ENCODE measurements at places on chromosomes 5 and 9.

DNA sequence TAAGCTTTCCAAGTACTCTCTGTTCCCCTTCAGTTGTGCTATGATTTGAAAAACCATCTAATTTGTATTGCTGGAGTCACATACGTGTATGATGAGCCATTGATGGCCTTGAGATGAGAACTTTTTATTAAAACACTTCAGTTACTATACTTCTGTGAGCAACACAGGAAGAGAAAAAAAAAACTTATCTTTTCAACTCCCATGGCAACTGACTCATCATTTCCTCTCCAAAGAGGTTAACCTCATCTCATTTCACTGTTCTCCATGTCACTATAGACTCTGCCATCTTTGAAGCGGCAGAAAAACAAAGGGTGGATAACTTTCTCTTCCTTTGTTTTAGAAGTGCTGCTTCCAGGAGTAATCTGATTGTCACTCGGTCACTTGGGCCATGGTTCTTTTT, 104.3 kb upstream of the PCSK1 start:
- DNase-seq, result no peak

DNA sequence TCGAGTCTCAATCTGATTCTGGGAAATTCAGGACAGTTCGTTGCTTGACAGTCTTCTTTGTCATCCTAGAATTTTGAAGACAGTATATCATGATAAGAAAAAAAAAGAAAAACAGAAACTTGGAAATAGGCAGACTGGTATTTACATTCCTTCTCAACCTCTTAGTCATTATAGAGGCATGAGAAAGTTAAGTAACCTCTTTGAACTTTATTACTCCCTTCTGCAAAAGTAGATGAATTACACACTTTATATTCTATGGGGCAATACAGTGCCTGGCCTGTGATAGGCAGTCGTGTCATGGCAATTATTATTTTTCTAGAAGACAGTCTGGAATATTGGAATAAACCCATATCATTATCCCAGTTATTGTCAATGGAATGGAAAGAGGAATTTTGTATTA, 828.9 kb downstream of the TLR4 start:
- no peak for DNase-seq

DNA sequence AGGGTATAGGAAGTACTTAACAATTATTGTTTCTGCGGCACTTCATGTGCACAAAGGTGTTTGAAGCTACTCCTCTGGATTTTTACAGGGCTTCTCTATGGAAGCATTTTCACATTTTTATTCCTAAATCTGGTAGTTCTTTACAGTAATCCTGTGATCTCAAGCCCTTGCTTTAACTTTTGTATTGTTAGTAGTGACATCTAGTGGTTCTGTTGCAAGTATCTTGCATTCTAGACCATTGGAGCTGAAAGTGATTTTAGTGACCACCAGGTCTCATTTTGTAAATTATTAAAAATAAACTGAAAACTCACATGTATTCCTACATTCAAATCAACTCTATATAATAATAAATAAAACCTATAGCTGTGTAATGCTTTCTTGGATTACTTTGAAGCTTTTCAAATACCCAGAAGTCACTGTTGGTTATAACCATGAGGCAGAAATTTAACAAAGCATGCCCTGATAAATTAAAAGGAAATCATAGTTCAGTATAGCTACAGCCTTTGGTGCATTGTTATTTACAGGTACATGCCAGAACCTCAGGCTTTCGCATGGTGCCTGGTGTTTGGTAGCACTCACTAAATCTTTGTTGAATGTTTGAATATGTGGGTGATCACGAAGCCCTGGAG, 18.9 kb downstream of the RPS23 start:
- no peak for DNase-seq

DNA sequence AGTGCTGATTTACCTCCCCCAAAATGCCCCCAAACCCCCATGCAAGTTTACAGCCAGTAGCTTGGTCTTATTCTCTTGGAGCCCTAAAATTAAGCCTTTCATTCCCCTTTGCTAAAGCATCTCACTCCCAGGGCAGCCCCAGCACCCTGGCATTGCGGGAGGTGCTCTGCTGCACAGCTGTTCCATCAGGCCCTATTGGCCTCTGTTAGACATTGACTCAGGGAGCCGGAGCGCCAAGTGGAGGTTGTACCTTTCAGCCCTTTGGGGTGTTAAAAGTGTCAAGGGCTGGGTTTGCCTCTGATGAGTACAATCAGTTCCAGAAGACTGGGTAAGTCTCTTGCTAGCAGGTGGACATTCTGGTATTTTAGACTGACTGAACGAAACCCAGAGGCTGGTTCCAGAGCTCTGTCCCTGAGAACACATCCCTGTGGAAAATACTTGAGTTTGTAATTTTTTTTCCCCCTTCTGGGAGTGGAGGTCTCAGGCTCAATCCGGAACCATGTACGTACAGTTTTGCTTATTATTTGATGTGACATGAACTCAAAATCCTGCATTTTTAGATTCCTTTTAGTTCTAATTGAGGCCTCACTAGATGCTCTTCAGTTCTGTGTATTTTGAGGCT, 102.4 kb downstream of the UBE2R2 start:
- DNase-seq, result no peak

DNA sequence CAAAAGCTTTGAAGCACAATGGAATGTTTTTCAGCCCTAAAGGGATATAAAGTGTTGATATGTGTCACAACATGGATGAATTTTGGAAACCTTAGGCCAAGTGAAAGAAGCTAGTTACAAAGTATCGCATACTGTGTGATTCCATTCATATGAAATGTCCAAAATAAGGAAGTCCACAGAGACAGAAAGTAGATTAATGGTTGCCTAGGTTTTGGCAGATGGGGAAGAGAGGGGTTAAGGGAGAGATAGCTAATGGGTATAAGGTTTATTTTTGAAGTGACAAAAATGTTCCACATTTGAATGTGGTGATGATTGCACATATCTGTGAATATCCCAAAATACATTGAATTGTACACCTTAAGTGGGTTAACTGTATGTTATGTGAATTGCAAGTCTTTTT, 57.5 kb upstream of the MCCC2 start:
- DNase-seq, result no peak

DNA sequence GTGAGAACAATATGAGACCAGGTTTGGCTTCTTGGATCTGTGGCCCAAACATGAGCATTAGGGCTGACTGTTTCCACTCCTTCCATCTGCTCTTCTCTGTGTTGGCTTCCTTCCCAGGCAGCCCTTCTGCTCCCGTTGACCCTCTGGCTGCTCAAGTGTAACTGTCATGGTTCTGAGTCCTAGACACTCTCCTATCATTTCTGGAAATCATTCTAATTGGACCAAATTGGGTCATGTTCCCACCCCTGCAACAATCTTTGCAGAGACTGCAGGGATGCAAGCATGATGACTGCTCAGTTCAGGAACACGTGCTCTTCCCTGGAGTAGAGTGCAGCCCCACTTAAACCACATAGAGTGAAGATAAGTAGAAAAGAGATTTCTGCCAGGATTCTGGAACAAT, 741.4 kb downstream of the TAF11L14 start:
- no peak for DNase-seq

Measured in right forelimb (tissue), 1 donor.